ENCODE measurements at places on chromosomes 6 and 20.
A peak's percentile ranks its signal among the peaks of the same experiment; 100 is the strongest.

DNA sequence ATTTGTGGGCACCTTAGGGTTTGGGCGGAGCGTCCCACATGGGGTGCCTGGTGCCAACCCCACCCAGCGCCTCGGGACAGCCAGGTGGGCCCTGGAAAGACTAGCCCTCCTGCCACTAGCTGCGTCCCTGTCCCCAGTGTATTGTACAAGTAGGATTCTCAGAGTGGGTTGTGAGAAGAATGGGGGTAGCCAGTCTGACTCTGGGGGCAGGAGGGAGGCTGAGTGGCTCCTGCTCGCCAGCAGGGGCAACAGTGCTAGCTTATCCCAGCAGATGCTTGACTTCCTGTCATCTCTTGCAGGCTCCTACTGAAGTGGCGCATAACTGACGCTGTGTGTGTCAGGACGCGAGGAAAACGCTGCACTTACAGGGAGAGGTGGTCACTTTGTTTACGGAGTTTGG, 9.3 kb downstream of the PSMA7 start:
- peak; percentile 28 for DNase-seq

GRCh38 chr20:59949911-59950310, 8.3 kb upstream of the CDH26 start:
- no peak for DNase-seq

DNA sequence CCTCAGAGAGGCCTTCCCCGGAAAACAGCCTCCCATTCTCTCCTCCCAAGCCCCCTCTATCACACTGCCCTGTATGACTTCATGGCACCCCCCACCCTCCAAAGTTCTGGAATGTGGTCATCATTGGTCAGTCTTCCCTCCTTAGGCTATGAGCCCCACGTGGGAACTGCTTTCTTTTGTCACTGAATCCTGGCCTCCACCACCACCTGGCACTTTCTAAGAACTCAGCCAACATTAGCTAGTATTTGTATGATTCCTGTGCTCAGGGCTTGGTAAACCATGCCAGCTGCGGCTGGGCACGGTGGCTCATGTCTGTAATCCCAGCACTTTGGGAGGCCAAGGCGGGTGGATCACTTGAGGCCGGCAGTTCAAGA, 8.4 kb upstream of the E2F1 start:
- no peak for DNase-seq

GRCh38 chr6:14550822-14551221, 433.2 kb downstream of the CD83 start:
- DNase-seq: no peak

DNA sequence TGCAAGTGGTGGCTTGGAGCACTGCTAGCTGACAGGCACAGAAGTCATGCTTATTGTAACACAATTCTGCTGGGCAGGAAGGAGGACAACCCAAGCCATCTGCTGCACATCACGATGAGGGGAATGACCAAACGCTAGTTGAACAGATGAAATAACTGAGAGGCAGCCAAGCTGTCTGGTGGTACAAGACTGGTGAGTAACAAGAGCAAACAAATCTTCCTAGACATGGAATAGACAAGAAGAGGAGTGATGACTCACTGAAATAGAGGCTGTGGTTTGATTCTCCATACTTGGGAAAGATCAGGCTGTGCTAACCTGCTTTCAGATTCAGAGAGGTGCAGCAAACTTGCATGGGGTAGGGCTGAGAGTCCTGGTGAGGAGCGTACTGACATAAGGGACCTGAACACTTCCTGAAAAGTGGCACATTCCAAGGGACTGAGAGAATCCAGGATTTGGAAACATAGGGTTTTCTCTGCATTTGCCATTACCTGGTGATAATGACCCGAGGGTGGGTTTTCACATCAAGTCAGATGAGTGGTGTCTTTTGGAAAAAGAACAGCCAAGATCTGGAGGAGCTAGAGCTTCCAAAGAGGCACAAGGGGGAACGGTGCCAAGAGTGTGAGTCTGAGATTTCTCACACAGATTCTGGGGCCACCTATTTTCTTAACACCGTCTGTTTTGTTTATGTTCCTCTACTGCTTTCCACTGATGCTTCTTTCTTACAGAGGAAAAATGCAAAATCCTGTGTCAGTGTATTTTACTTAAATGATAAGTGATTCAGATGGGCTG, 60.0 kb downstream of the PRL start:
- no peak for DNase-seq
